ENCODE measurements at places on chromosomes 4 and X. TPM values are rescaled to one million over a fixed set of nuclear protein-coding genes. Genes with fewer than 3 reads are reported as not detected.

The SERPINA7 gene
- not detected for polyA plus RNA-seq

The MAGEA9B gene
- polyA plus RNA-seq: not detected

The PDHA1 gene
- 95.4 TPM for polyA plus RNA-seq

The FNIP2 gene
- 23.7 TPM for polyA plus RNA-seq

The DAPP1 gene
- polyA plus RNA-seq: 1.2 TPM

The NKRF gene
- 2.2 TPM for polyA plus RNA-seq

The MAGEE2 gene
- 0.34 TPM for polyA plus RNA-seq

The GPR119 gene
- not detected for polyA plus RNA-seq
